ENCODE measurements at places on chromosomes 3 and 15.

- no peak for DNase-seq
Observed at GRCh38 chr3:88263417-88264100, 113.8 kb downstream of the C3orf38 start.

- no peak for DNase-seq
Observed at GRCh38 chr3:35505181-35505580, 134.1 kb upstream of the ARPP21 start.

DNA sequence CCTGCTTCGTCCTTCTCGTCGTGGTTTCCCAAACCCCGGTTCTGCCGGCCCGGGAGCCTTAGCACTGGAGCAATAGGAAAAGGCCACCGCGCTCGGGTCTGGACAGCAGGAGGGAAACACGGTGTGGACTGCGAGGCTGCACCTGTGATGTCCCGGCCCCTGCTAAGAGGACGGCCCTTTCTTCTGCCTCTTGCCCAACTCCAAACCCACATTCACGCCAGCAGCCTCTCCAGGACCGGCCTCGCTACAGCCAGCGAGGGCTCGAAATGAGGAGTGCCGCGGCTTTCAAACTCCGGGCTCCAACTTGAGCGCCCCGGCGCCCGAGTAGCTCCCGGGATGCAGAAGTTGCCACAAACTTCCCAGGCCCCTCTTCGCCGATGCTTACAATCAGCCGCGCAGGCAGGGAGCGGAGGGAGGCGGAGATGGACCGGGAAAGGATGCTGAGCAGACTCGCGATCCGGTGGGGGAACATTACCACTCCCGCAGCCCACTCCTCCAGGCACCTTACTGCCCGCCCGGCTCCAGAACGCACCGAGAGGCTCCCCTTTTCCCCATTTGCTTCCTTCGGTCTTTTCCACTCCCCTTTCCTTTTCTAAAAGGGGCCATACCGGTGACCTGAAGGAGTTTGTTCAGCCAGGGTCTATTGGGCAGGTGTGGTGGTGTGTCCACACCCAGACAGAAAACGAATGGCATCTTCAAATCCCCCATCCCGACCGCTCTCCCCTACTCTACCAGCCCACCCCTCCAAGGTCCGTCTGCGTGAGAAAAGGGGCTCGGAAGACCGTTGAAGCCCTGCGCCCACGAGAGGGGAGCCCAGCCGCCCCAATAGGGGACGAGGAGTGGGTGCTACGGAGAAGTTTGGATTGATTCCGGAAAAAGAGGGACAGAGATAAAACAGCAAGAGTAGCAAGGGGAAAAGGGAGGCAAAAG is 18.8 kb upstream of the SATB1 start:
- DNase-seq: no peak

- DNase-seq: no peak
Observed at GRCh38 chr3:53225651-53226050, 30.2 kb downstream of the TKT start.

- DNase-seq: no peak
Observed at GRCh38 chr15:84831613-84832012, 14.5 kb downstream of the ALPK3 start.

DNA sequence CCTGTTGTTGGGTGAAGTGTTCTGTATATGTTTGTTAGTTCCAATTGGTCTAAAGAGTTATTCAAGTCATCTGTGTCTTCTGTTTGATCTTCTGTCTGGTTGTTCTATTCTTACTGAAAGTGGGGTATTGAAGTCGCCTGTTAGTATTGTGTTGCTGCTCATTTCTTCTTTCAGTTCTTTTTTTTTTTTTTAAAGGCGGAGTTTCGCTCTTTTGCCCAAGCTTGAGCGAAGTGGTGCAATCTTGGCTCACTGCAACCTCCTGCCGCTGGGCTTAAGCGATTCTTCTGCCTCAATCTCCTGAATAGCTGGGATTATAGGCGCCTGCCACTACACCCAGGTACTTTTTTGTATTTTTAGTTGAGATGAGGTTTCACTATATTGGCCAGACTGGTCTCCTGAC is 23.5 kb downstream of the PFN2 start:
- no peak for DNase-seq

GRCh38 chr3:13824521-13825310 is 55.2 kb downstream of the WNT7A start:
- DNase-seq: no peak

- DNase-seq: no peak
Observed at GRCh38 chr3:68964694-68965093, 32.3 kb upstream of the TAFA4 start.

DNA sequence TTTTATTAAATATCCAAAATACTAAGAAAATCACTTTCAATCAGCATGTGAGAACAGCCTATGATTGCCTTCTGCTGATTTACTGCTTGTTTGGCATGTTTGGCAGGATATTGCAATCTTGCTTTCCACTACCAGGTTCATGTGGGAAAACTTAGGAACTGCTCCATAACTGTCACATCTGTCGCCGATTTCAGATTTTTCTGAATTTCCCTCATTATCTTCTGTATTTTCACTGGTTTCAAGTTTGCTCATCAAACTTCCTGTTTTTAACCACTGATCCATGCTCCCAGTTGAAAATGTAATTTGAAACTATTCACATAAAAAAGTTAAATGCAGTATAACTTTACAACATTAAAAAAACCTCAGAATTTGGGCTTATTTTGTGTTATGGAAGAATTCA is 93.0 kb downstream of the NFKBIZ start:
- no peak for DNase-seq

DNA sequence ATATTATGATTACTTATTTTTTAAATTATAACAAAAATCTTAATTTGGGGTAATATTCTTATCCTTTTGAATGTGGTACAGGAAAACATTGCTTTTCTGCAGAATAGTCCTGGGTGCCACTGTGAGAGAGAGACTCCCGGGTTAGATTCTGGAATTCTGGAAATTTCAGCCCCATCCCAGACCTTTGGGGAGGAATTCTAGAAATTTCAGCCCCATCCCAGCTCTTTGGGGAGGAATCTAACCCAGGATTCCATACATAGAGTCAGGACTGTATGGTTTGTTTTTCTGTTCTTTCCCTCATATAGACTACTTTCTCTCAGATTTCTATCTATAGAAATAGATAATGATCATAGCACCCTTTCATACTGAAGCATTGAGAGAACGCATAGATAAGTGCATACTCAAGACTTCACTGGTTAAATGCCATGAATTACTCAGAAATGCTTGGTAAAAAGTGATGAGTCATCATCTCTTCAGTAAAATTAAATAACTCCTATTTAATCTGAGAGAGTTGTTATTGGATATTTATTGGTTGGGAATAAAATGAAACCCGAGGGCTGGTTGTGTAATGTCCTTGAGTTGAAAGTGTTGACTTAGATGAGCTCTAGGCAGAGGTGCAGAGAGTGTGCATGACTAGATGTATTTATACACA is 8.3 kb downstream of the EIF2AK4 start:
- no peak for DNase-seq

DNA sequence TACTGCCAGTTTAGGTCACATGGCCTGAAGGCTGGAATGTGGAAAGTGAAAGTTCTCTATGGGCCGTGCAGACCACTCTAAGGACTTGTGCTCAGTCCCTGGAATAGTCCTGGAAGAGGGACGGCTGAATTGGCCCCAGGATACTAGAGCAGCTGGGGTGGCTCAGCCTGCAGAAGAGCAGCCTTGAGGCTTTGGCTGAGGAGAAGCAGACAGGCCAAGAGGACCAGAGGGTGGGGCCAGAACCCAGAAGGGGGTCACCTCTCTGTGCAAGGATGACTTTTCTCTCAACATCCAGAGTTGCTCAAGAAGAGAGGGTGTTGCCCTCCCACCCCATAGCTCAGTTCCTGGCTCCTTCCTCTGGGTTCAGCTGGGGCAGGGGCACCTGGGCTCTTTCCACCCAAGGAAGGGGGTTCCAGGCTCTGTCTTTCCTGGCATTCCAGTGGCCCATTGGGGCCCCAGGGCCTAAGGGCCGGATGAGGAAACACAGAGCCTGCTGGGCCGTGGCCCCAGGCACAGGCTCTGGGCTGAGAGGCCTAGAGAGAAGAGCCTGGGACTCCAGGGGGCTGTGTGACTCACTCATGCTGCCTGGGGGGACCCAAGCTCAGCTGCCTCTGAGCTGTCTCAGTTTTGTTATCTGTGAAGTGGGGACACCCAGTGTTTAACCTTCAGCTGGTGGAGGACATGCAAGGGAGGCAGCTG is 8.5 kb upstream of the FBLN2 start:
- no peak for DNase-seq

DNA sequence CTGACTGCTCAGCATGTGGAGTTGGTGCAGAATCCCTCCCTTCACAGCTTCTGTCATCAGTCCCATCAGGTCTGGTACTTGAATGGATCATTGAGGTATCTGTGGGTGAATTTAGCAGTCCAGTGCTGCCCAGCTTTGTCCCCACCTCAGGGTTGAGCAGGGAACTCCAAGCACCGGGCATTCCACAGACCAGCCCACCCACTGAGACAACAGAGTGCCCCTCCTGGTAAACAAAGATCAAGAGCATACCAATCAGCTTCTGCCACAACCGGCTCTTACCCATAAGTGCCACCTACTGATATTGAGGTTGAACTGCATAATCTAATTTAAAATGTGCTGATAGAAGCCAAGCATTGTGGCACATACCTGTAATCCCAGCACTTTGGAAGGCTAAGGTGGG is 57.1 kb upstream of the FXR1 start:
- no peak for DNase-seq

- no peak for DNase-seq
Observed at GRCh38 chr3:193964517-193964880, 171.4 kb upstream of the HES1 start.

- no peak for DNase-seq
Observed at GRCh38 chr3:145815707-145816413, 345.1 kb downstream of the PLOD2 start.

GRCh38 chr3:23263796-23264195 is 60.7 kb downstream of the UBE2E2 start:
- DNase-seq: no peak

DNA sequence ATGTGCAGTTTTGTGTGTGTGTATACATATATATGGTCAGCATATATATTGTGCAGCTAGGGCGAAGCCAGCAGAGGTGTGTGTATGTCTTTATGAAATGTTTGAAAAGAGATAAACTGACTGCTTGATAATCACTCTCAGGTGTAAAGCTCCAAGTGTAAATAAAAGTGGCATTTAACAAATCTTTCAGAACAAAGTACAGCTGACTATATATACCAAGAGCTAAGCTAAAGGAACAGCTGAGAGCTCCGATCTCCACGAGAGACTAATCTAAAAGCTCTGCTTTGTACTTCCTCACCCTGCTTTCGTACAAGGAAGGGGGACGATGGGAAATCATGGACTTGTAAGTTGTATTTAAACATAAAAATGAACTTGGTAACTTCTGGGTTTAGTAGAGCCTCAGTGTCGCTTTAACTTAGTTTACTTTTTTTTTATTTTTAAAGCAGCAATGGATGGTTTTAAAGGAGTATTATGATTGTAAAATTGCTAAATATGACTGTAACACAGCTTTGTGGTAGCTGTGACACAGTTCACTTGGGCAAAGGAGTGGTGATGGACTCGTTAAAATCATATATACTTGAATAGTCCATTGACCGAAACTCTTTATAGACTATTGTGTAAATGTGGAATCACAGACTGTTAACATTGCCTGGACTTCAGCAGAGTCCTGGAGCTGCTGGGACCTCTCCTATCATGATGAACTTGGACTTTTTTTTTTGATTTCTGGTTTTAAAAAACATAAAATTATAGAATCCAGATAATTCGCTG is 11.4 kb upstream of the ITPKA start:
- no peak for DNase-seq

GRCh38 chr3:100044369-100044768 is 69.9 kb downstream of the FILIP1L start:
- DNase-seq: no peak

DNA sequence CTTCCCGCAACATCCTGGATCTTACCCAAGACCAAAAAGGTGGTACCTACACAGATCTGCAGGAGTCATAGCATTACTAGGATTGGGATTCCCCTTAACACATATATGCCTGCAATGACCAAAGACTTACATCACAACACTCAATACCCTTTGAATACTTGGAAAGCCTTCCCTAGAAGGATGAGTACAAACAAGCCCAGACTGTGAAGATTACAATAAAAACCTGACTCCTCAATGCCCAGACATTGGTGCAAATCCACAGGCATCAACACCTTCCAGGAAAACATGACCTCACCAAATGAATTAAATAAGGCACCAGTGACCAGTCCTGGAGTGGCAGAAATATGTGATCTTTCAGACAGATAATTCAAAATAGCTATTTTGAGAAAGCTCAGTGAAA is 326.8 kb downstream of the TBL1XR1 start:
- no peak for DNase-seq

DNA sequence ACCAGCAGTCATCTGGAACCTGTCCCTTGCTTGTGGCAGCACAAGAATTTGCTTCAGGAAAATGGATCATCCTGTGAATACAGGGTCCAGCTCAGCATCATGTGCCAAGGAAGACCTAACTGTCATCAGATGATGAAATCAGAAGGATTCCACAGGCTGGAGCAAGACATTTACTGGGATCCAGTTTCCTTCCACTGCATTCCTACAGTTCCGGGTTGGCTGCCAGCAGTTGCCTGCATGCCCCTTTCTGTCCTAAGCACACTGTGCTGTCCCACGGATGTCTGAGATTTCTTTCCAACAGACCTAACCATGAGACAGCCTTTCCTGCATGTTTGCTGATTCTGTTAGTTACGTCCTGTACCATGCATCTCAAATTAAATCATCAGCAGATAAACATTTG is 140.7 kb downstream of the IMPG2 start:
- DNase-seq: no peak

GRCh38 chr15:91338766-91339165 is 238.7 kb downstream of the SV2B start:
- DNase-seq: no peak

- no peak for DNase-seq
Observed at GRCh38 chr3:149600634-149601033, 57.2 kb downstream of the WWTR1 start.

GRCh38 chr15:74995182-74995778 is at the start of gene SCAMP5:
Gene SCAMP5, plus strand, starts transcription at chr15:74995563. Its CDS starts 16,277 bp downstream, at chr15:75011840.
- peak; percentile 94 for DNase-seq

DNA sequence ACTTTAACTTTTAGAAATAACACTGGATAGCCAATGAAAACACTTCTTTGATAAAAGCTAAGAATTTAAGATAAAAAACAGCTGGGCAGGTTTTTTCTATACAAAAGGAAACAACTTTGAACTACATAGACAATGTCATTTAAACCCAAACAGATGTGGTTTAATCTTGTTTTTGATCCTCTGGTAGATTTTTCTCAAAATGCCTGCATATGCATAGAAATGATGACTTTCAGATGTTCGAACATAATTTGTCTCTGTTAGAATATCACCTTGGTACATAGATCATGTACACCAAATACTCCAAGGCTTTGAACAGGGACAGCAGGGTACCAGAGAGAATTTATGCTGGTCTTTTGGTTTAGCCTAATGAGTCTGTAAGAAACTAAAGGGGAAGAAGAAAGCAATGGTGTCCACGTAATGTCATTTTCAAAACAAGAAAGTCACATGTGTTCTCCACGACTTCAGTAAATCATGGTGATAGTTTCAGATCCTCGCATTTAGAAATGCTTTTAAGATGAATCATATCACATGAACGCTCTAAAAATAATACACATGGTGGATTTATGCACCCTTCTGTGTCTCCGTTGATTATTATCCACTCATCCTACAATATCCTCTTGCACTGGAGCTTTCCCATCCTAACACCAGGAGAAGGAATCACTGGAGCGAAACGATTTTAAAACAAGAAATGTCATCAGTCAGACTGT is 160.1 kb upstream of the PDZRN3 start:
- DNase-seq: no peak

Measured in 8988T (cell line).